Right ventricle myocardium inferior (tissue), 1 donor: ENCODE measurements at places on chromosomes 1 and 21.

GRCh38 chr1:83026745-83027144 is 972.2 kb downstream of the TTLL7 start:
- DNase-seq: no peak

- peak; percentile 63 for DNase-seq
These were observed 8.0 kb downstream of the PEAR1 start for GRCh38 chr1:156901590-156901900.

GRCh38 chr1:164320790-164321731 is 237.9 kb upstream of the PBX1 start:
- peak; percentile 67 for DNase-seq

DNA sequence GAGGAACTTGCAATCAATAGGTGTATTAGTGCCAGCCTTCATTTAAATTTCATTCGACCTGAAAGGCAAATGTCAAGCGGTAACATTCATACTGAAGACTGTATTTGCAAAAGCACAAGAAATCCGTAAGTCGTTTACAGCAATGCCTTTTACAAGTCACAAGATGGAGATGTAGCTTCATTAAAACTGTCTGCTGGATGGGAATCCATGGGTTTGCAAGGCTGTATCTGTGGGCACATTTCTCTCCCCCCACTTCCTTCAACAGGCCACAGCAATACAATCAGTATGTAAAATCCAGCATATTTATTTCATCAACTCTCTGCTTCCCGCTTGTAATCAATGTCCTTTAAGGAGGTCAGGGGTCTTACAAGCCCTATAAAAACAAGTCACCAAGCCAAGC is 147.1 kb downstream of the SLC45A1 start:
- DNase-seq: no peak

DNA sequence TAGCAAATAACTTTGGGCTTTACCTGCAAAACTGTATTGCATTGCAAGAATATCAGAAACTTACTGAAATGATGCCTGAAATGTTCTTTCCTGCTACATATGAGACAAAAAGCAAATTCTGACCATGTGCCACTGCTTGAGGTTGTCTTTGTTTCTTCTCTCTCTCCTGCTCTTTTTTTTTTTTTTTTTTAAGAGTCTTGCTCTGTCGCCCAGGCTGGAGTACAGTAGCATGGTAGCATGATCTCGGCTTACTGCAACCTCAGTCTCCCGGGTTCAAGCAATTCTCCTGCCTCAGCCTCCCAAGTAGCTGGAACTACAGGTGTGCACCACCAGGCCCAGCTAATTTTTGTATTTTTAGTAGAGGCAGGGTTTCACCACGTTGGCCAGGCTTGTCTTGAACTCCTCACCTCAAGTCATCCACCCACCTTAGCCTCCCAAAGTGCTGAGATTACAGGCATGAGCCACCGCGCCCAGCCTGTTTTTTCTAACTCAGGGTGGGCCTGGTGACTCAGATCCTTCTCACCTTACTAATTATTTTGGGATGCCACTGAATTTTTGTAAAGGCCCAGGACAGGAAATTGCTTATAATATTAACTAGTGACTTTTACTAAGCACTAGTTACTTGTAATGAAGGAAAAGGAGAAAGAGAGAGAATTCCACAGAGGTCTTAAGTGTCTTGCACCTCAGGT is 35.9 kb downstream of the DNASE2B start:
- DNase-seq: no peak

DNA sequence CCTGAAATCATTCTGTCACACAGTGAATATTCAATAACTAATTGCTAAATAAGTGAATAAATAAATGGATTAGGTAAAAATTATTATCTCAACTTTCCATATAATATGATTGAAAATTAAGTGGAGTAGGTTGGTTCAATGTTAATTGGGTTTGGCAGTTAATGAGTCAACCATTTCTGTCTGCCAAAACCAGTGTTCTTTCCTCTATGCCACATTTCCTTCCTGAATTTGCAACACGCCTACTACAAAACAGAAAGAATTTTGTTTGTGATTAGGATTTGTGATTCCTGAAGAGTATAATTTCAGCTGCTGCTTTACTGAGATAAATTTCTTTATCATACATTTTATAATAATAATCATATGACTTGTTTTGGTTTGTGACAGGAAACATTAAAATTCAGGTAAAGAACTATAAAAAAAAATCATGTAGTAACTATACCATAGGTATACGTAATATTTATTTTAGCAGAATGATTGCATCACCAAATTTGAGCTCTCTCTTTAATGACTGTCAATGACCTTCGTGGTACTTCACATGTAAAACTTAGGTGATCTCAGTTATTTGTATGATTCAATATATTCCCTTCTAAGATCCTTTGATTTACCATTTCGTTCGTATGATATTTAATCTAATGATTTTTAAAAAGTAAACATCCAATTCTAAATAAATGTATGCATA is 241.3 kb downstream of the KCNT2 start:
- DNase-seq: no peak

GRCh38 chr1:40901886-40902852 is 40.0 kb upstream of the CITED4 start:
- DNase-seq: no peak

DNA sequence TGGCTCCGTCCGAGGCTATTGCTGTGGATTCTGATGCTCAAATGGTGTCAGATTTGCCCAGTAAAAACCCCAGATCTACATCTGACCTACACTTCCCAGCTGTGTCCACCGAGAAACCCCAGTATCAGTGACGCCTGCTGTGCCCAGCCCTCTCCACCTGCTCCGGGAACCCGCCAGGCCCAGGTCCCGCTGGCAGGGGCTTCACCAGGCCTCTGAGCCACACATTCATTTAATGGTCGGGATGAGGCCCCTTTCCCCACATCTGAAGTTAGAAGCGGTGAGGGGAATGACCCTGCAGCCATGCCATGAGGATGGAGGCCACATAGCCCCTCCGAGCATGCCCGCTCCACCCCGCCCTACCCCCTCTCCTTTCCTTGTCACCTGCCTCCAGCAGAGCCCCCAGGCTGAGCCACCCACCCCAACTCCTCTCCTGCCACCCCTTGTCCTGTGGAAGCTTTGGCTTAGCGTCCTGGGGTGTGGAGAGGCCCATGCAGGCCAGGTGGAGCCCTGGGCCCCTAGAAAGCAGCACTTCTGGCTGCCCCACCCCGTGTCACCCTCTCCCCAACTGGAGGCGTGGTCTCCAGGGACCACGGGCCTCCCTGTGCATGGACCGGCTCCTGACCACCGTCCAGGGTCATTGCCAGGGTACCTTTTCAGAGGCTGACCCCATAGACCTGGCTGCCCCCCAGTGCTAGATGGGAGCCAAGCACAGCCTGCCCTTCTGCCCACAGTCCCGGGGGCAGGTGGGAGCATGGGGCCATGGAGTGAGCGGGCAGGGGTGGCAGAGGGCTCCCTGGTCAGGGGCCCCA is 8.0 kb downstream of the TNFRSF14 start:
- DNase-seq: no peak

DNA sequence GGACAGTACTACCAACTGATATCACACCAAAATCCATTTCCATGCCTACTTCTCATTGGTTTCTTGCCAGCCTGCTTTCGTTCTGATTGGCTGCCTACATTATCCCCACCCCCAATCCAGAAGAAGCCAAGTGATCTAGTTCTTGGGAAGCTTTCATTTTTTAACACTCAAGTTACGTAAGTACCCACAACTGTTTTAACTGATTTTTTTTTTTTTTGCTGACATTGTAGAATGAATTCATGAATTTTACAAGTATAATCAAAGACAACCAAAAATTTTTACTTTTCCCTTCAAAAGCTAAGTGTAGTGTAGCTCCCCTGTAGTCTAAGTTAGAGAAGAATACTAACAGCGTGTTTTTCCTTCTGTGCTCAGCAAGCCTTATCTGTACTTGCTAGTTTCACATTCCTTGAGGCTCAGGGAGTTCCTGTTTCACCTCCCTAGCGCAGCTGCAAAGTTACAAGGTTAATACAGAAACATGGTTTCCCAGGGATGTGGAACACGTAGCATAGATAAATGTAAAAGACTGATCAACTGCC is at the start of gene SLC9C2:
Gene SLC9C2 (minus strand): TSS at position 17 of the 536 bp plus-strand sequence. CDS start 1,296 bp downstream, outside the sequence.
- DNase-seq: no peak

DNA sequence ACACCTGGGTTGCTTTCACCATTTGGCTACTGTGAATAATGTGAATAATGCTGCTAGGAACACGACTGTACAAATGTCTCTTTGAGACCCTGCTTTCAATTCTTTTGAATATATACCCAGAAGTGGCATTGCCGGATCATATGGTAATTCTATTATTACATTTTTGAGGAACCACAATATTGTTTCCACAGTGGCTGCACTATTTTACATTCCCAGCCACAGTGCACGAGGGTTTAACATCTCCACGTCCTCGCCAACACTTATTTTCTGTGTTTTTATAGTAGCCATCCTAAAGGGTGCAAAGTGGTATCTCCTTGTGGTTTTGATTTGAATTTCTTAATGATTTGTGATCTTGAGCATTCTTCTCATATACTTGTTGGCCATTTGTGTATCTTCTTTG is 15.7 kb downstream of the FHAD1 start:
- no peak for DNase-seq

GRCh38 chr1:230822092-230822581 is 46.2 kb downstream of the C1orf198 start:
- DNase-seq: no peak

GRCh38 chr1:58456470-58456869 is 90.1 kb downstream of the OMA1 start:
- DNase-seq: no peak

DNA sequence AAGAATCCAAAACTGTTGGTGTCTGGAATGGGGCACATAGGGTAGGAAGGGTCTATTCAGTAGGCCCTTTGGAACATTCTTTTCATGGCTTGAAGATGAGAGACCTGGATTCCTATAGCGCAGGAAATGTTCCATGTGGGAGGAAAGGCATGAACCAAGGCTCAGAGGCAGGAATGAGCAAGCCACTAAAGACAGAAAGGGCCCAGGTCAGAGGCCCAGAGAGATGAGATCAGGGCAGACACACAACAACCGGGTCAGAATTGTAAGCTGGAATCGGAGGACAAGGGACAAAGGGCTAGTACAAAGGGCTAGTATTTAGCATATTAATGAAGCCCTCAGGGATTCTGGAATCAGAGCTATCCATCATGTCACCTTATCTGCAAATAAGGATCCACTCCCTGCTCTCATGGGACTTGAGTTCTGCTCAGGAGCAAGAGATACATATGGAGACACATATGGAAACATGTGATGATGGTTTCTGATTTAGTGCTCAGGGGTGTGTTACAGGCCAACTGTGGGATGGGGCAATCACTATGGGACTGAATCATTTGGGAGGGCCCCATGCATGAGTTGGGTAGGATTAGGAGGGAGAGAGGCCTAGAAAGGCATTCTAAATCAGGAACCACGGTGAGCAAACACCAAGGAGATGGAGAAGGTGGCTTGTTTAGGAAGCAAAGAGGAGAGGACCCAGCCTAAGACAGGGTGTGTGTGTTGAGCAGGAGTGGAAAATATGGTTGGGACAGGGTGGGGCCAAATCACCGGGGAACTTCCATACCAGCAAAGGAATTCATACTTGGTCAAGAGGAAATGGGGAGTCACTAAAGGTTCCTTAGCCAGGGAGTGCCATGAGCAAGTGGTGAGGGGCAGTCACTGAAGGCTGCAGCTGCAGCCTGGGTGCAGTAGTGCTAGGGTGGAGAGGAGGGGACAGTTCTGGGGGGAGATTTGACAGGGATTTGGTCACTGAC is 8.6 kb downstream of the NECTIN4 start:
- no peak for DNase-seq

DNA sequence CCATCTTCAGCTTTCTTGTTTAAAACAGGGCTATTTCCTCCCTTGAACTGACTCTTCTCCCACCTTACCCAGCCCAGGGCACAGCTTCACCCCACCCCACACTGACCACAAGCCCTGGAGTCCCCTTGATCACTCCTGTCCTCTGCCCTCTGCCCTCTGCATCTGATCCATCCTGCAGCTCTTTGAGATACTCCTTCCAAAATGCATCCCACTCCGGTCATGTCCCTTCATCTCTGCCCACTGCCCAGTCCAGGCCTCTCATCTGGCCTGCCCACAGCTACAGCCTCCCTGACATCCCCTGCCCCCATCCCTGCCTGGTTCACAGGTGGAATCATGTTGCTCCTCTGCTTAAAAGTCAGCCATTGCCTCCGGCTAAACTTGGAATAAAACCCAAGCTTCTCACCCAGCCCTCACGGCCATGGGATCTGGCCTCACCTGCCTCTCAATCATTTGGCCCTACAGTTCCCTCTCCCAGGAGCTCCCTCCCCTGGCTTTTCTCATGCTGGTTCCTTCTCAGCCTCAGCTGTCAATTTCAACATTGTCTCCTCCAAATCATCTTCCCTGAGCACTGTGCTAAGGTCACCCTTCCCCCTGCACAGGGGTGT is 202.0 kb downstream of the MATN1 start:
- no peak for DNase-seq

DNA sequence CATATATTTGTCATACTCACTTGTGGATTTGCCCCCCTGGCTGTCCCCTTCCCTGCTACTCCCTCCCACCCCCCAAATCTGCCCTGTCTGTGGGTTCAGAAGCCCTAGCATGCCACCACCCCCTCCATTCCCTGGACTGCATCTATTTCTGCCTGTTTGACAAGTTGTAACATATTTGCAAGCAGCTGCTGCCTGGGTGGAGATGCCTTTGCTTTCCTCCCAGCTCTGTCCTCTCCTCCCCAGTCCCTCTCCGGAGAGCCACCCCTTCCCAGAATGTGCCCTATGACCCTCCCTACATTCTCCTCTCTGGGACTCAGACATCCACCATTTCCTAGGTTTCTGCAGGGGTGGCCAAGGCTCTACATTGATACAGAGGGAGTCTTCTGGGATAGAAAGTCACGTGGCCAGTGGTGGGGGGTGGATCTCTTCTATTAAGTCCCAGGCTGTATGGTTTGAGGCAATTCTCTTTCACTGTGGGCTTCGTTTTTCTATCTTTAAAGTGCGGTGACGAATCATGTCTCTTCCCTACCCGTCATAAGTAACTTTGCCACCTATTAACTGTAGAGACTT is 6.0 kb upstream of the MYOG start:
- DNase-seq: no peak

GRCh38 chr1:6288026-6288425 is 27.1 kb upstream of the GPR153 start:
- no peak for DNase-seq

DNA sequence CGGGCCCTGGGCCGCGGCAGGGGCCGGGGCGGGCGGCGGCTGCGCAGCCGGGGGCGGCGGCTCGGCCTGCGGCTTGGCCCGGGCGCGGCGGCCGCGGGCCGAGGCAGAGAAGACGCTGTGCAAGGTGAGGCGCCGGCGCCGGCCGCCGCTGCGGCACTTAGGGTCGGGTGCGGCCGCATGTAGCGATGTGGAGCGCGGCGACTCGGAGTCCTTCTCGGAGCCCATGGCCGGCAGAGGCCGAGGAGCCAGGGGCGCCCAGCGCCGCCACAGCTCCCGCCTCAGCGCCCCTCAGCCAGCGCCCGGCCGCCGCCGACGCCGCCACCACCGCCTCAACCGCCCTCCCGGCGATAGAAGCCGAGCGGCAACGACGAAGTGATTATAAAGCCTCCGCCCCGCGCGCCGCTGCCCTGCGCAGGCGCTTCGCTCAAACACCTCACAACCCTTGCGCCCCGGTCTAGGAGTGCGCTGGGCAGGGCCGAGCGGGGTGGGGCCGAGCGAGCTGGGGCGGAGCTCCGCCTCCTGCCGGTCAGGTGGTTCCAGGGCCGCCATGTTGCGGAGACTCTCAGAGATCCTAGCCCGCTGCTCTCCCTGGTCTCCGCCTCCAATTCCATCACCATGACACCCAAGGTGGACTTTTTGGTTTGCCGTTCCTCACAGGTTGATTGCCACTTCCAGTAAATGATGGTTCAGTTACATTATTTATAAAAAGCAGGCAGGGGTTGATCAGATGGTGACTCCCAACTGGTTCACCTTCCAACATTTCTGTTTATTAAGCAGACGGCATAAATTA is at the start of gene RNF19B:
Gene RNF19B (minus strand): TSS at position 349 of the 790 bp plus-strand sequence. CDS start 124 bp downstream, at position 225.
- DNase-seq: peak; percentile 97

GRCh38 chr1:39663559-39663958 is 8.3 kb downstream of the NT5C1A start:
- DNase-seq: no peak

GRCh38 chr1:17329610-17330009 is 21.6 kb downstream of the PADI4 start:
- DNase-seq: no peak
